ENCODE measurements at places on chromosomes 4 and X.

DNA sequence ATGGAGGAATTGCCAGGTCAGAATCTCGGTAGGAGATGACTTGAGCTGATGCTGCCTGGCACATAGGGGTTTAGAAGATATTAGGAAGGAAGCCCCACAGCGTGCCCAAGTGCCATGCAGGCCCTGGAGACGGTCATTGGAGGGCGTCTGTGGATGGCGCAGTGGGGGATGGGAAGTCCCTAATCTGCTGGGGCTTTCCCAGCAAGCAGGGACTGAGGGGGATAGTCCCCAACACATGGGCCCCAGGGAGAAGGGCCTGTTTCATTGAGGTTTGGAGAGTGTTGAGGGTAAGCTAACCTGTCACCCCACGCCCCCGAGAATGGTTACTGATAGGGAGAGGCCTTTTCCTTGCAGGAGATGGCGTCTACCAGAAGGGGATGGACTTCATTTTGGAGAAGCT lies 7.8 kb downstream of the TAFAZZIN start:
- ATAC-seq: no peak

DNA sequence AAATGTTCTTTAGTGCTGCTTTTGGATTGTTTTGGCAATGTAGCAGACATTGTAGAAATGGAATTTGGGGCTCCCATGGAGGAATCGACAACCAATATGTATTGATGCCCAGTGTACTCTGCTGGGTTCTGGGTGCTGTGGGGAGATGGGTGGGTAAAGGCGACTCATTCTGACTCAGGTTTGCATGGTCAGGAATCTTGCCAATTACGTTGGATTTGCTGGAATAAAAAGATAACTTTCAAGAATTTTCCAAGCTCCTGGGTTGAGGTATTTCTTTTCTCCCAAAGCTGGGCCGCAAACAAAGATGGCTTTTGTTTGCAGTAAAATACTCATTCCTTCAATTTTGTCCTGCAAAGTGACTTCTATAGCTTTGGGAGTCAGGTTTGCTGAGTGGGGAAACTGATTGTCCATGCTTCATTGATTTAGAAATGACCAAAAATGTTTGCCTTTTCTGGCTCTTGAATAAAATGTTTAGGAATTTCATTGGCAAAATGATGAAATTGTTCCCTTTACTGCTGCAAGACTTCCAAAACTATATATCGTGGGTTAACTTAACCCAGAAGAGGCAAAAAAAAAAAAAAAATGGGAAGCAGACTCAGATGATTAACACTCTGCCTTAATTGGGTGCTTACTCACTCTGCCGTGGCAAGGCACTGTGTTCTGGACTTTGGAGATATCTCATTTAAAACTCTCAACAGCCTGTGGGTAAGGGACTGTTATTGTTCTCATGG lies 57.0 kb downstream of the RTL9 start:
- no peak for ATAC-seq

DNA sequence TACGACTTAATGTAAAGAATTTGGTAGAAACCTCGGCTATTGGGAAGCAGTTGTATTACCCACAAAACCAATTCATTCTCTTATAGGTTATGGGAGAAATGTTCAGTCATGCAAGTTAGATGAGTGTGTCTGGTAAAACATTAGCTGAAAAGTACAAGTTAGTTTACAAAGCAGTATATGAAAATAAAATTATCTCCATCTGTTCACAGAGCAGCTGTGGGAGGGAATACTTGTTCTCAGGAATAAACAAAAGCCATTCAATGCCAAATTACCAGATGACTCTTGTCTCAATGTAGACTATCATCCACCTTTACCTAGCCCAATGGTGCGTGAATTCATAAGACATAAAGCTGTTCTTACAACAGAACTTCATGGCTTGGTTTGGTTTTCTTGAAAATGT lies 28.6 kb downstream of the STAP1 start:
- ATAC-seq: no peak

GRCh38 chr4:4789462-4789861 lies 70.0 kb upstream of the MSX1 start:
- no peak for ATAC-seq

DNA sequence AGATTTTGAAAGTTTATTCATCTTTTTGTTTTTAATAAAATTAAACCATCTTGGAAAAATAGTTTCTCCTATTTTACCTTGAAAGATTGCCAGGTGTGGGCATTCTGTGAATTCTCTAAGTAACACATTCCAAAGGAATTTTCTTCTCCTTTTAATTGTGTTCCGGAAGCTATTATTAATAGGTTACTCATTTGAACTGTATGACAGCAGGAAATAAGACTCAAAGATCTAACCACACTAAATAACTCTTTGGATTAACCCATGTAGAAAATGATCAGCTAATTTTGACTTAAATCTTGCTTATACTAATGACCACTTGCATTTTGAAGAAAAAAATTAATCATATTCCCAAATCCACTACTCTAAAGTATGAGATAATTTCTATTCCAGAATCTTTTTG lies 17.6 kb upstream of the CCNI start:
- ATAC-seq: no peak

DNA sequence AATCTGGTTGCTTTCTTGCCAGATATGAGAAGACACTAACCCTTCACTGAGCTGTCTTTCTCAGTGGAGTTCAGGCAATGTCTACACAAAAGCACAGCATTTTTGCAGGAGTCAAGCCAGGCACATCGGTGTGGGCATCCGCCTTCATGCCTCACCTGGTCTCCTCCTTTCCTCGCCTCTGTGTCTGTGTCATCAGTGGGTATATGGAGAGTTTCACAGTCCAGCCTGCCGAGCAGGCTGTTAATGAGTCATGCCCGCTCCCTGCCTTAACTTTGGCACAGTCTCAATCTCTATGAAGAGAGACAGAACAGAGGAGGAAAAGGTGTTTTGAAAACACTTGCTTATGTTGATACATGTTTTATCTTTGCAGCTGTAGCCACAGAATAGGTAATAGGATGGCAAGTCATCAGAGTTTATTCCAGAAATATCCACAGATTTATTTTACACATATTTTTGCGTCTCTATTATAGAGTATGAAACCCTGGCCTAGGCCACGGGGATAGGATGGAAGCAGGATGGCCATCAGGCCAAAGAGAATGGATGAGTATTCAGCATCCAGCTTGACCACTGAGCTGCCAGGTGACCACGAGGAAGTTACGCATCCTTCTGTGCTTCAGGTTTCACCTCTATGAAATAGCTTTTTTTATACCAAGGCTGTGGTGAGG lies 32.8 kb upstream of the MAML3 start:
- peak; percentile 90 for ATAC-seq

DNA sequence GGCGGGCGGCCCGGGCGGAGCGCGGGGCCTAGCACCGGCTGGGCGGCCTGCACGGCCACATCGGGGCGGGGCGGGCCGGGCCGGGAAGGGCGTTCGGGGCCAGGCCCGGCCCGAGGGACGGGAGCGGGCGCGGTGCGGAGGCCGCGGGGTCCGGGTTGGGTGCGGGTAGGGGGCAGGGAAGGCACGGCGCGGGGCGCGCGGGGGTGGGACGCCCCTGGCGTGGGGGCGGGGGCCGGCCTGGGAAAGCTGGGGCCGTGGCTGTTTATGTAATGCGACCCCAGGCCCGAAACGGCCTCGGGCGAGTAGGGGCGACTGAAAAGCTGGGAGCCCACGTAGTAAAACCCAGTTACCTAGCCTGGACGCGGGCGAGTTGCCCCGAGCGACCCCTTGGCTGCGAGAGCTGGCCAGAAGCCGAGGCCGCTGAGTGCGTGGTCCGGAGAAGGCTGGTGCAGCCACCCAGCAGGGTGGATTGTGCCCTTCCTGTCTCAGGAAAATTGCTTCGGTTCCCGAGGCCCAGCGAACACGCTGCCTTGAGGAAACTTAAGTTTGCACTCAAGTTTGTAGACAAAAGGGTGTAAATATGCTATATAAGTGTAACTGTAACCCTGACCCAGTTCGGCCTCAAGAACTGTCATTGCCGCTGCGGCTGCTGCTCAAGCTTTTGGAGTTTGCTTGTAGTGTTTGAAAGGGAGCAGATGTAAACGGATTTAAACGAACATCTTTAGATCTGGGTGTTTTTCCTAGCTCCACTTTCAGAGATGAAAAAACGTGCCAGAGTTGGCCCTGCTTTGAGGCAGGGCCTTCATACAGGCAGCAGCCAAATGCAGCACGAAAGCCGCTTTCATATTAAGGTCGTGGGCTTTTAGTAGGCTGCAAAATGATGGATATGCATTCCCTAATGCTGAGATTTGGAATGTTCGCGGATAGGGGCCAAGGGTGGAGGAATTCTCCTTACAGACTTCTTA lies 674 bp downstream of the SEC24B start:
- peak; percentile 34 for ATAC-seq

DNA sequence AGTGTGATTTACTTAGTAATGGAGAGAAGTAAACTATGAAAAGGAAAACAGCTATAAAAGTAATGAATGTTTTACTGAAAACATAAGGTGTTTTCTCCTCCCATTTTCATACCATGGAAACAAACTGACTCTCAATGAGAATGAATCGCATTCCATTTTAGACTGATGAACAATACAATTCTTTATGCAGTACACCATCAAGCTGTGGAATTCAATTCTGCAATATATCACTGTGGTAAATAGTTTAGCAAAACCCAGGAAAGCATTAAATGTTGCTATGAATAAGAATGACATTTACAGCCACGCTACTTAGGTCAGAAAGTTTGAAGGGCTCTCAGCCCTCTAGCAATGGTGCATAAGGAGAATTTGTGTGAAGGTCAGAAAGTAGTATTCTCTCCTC lies 7.4 kb downstream of the DCAF8L2 start:
- ATAC-seq: no peak

GRCh38 chr4:16603178-16603577 lies 295.3 kb downstream of the LDB2 start:
- no peak for ATAC-seq

DNA sequence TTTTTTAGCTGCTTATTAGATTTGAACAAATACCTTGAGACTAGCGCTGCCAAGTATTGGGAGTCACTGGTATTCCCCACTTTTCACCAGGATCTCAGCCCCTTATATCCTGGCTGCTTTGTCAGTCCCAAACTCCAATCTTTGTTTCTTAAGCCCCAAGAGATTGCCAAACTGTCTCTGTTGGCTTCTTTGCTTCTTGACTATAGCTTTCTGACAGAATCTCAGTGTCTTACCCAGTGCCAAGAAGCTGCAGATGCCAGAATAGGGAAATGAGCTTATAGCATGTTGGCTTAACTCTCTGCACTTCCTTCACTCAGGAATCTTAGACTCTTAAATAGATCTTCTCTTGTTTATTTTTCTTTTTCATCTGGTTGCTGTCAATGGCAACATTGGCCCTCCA lies 297.5 kb upstream of the DCAF8L1 start:
- ATAC-seq: no peak

DNA sequence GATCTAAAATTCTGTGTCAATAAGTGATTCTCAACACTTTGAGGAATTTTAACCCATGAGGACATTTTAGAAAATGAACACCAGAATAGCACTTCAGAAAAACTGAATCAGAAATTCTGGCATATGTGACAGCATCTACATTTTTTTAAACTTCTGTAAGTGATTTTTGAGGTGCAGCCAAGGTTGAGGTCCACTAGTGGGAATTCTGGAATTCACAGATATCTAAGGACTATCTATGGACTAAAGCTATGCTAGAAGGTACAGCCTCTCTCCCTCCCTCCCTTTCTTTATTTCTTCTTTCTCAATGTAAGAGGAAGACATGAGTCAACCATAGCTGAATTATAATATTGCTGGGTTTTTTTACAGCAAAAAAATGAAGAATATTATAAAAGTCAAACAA lies 508.2 kb upstream of the ATOH1 start:
- no peak for ATAC-seq

DNA sequence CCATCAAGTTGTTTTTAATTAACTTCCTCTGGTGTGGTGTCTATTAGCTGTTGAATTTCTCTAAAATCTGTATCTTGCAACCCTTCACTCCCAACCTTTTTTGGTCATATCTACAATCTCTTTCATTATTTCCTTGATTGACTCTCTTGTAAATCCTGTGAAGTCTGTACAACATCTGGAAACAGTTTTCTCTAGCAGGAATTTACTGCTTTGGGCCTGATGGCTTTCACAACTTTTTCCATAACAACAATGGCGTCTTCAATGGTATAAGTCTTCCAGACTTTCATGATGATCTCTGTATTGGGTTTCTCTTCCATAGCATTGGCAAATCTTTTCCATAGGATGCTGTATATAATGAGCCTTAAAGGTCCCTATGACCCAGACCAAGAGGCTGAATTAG lies 49.0 kb downstream of the TBC1D19 start:
- ATAC-seq: no peak

DNA sequence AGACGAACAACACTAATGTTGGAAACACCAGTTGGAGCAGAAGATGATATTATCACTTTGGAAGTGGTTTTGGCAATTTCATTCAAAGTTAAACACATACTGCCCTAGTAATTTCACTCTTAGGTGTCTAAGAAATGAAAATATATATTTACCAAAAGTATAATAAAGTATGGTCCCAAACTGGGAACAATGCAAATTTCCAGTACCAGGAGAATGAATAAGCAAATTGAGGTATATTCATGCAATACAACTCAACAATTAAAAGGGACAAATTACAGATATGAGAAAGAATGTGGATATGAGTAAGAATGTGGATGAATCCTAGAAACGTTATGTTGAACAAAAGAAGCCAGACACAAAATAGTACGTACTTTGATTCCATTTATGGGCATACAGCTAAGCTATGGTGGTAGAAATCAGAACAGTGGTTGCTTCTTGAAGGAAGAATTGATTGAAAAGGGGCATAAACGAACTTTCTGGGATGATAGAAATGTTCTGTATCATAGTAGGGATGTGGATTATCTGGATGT lies 10.0 kb downstream of the ELMOD2 start:
- no peak for ATAC-seq

DNA sequence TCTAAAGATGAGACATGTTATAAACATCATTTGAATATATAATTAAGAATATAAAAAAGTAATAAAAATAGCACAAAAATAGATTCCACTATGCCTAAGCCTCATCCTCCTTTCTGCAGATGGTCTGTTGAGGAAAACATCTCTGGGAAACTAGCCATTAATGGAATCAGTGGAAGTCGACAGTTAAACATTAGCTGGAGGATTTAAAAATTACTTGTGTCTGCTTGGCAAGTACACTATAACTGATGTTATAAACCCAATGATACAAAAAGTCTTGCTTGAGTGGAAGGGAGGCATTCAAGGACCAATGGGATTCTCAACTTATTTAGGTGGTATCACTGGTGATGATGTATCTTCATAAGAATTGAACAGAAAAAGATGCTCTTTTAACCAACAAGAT lies 1598.3 kb downstream of the PCDH18 start:
- ATAC-seq: no peak

GRCh38 chrX:78029663-78030062 lies 60.2 kb upstream of the PGAM4 start:
- ATAC-seq: peak; percentile 79

GRCh38 chrX:115521741-115522140 lies 39.2 kb upstream of the PLS3 start:
- ATAC-seq: no peak

DNA sequence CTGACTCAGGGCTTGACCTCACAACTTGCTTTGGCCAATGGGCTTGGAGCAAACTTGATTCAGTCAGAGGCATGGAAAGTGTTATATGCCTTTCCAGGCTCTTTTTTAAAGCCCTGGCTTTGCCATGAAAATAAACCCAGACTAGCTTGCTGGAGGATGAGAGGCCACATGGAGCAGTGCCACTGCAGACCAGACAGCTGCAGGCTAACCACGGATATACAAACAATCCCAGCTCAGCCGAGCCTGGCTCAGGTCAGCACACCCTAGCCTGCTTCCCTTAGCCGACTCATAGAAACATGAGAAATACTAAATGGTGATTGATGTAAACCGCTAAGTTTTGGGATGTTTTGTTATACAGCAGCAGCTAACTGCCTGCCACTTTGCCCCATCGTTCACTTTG lies 345.1 kb downstream of the ARHGAP10 start:
- ATAC-seq: no peak

GRCh38 chrX:16958356-16958755 lies 11.9 kb downstream of the REPS2 start:
- ATAC-seq: no peak
